ENCODE measurements at places on chromosomes 3 and 15.

DNA sequence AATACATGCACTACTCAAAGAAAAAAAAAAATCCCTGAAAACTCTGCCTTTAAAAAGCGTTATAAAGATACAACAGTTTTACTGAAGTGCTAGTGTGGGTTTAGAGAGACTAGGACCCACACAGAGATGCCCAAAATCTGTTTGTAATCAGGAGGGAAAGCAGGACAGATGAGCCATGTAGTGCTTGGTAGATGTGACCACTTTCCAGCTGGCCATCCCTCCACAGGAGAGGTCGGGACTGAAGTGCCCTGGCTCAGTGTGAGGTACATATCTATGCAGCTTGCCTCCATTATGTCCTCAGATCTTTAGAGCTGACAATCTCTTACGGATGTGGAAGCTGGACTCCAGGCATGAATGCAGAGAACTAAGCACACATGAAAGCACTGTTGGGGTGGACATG, 57.5 kb upstream of the NANOGP8 start:
- DNase-seq = no peak

DNA sequence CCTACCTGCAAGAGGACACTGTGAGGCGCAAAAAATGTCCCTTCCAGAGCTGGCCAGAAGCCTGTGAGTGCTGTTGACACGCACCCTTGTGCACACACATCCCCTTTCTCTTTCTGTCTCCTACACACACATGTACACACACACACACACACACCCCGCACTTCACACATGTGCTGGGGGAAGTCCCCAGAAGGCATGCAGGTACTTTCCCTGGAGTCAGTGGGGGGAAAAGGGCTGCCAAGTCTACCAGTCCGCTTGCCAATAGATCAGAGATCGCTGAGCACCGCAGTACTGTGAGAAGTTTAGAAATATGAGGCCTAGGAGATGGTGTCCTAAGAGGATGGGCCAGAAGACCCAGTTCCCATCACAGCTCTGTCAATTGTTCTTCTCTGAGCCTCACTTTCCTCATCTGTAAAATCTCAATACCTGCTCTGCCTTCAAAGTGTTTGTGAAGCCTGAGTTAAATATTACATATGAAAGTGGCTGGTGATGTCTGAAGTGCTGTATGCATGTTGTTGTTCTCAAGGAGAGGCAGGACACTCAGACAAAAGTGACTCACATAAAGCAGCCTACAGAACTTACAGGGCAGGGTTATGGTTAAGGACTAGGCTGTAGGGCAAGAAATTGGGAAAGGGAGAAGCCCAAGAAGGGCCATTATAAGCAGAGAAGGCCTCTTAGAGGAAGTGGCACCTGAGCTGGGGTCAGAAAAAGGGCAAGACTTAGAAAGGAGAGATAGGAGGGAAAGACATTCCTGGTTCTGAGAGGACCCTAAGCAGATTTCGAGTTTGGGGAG, 6.8 kb downstream of the IL17RE start:
- DNase-seq = no peak

GRCh38 chr15:83219026-83219425, 11.4 kb upstream of the HDGFL3 start:
- DNase-seq = no peak

DNA sequence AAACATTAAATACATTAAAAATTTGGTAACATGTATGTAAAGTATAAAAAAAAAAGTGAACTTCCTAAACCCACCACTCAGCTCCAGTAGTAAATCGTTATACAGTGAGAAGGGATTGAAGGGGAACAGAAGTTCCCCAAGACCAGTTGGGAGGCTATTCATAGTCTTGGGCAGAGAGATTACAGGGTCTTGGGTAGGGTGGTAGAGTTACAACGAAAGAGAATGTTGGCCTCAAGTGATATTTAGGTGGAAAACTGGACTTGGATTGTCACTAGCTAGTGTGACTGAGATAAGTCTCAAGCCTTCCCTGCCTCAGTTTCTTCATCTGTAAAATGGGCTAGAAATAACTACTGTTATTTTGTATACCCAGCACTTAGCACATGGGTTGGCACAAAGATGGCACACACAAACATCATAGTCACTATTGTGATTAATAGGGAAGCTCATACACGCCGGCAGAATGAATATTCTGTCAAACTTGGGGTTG, 431 bp upstream of the YEATS2 start:
- DNase-seq = no peak

- peak; percentile 64 for DNase-seq
Measured at GRCh38 chr15:90184786-90185704, 16.1 kb upstream of the SEMA4B start.

DNA sequence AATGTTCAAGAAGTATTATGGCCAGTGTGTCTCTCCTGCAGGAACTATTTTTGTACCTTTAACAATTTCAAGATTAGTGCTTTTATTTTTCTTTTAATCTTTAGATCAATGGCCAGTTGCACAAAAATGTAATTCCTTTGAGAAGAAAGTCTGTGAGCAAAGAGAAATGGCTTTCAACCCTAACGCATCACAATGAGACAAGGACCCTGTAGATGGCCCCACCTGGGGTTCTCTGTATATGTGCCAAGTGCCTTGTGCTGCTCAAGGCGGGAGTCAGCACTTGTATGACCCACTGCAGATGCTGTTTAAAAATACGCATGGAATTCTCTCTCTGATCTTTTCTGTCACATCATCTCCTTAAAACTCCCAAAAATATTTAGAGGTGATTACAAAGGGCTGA, 453.4 kb downstream of the OCA2 start:
- DNase-seq = no peak

GRCh38 chr3:100533176-100533575, 40.8 kb downstream of the TMEM45A start:
- DNase-seq = no peak

DNA sequence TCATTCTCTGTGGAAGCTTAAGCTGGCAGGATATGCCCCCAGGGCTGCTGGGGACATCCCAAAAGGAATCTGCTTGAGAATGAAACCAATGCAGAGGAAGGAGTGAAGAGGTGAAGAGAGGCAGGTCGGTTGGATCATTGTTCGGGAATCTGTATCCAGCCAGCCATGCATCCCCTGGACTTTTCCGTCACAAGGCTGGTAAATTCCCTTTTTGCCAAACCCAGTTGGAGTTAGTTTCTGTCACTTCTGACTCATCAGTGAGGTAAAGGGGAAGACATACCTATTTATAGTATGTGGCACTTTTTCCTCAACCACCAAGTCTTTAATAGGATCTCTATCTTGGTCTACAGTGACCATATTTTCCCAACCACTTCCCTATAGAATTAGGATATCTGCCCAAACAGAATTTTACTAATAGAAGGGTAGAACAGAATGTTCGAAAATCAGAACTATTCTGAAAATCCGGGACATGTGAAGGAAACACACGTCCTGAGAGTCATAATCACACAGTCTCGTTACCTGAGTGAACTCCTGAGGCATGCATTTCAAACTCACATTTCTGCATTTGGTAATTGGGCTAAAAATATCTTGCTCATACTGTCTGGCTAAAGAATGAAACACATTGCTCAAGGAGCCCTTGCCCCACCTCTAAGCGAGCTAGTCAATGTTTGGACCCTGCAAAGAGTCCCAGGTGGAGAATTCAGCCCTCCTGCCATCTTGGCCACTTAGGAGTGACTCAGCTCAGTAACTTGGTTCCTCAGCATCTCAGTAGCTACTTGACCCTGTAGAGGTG, 289.7 kb upstream of the ADAMTS9 start:
- DNase-seq = peak; percentile 97

- DNase-seq = no peak
Measured at GRCh38 chr3:152084441-152085158, 184.1 kb upstream of the MBNL1 start.

GRCh38 chr3:187836823-187837770, 91.8 kb upstream of the BCL6 start:
- no peak for DNase-seq

- no peak for DNase-seq
Measured at GRCh38 chr15:80754014-80754413, 25.2 kb upstream of the CEMIP start.

DNA sequence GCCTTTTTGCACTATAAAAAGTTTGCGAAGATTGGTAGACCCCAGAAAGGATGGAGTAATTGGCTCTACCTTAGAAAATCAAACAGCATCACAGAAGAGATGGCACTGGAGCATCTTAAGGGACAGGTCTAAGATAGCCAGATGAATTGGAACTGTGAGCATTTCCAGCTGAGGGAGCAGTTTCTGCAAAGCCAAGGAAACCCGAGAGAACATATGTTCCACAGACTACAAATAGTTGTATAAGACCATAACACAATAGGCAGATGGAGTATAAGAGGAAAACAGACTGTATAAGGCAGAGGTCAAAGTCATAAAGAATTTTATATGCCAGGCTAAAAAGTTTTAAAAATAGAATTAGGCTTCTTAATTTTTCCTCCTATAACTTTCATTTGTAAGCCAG, 46.0 kb downstream of the TSC22D2 start:
- no peak for DNase-seq

DNA sequence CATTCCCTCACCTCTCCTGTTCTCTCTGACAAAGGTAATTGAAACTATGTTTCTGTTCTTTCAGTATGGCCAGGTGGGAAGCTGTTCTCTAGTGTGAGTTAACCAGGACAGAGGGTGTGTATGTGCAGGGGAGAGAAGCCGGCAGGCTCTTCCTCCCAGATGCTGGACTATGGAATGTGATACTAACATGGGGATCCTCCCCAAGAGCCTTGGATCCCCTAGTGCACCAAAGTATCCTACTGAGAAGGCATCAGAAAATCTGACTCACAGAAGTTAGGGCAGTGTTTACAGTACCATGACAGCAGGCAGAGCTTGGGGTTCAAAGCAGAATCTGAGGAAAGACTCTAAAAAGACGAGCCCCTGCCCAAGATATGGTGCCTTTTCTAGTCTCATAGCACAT, 123.1 kb downstream of the APBA2 start:
- DNase-seq = no peak

DNA sequence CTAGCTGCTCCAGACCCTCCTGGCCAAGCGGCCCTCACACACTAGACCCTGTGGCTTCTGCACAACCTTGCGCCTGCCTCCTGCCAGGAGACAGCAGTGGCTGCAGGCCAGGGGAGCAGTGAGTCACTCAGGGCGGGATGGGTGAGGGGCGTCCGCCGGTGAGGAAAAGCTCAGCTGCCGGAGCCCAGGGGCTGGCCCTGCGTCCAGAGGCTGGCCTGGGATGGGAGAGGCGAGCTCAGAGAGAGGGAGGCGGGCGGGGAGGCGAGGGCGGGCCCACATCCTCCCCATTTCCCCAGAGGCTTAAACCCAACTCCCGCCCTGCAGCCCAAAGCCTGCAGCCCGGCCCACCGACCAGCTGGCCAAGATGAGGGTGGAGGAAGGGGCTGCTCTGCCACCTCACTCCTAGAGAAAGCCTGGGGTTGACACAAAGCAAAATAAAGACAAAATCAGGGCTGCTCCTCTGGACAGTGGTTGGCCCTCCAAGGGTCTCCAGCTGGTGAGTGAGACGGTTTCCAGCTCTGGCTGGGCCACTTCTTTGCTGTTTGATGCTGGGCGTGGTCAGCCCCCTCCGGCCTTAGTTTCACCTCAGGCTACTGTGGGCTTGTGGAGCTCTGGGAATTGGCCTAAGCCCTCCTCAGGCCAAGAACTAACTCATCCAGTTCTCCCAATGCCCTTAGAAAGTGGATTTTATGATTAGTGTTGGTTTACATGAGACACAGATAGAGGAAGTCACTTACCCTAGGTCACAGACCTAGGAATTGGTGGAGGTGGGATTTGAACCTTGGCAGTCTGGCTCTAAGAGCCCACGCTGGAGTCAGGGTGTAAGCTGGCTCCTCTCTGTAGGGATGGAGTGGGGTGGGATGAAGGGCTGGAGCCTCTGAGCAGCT, 50.6 kb downstream of the IQSEC1 start:
- no peak for DNase-seq

DNA sequence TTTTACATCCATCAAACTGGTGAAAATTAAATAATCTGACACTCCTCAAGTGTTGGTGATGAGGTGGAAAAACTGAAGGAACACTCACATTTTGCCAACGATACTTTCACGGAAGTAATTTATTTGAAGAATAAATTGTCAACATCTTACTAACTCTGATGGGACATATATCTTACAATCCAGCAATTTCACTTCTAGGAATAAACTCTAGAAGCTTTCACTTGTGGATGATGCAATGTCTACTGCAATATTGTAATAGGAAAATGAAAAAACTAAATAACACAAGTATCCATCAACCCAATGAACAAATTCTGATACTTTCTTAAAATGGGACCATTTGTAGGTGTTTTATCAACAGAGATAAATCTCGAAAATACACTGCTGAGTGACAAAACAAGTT, 16.2 kb upstream of the LIPC start:
- no peak for DNase-seq

DNA sequence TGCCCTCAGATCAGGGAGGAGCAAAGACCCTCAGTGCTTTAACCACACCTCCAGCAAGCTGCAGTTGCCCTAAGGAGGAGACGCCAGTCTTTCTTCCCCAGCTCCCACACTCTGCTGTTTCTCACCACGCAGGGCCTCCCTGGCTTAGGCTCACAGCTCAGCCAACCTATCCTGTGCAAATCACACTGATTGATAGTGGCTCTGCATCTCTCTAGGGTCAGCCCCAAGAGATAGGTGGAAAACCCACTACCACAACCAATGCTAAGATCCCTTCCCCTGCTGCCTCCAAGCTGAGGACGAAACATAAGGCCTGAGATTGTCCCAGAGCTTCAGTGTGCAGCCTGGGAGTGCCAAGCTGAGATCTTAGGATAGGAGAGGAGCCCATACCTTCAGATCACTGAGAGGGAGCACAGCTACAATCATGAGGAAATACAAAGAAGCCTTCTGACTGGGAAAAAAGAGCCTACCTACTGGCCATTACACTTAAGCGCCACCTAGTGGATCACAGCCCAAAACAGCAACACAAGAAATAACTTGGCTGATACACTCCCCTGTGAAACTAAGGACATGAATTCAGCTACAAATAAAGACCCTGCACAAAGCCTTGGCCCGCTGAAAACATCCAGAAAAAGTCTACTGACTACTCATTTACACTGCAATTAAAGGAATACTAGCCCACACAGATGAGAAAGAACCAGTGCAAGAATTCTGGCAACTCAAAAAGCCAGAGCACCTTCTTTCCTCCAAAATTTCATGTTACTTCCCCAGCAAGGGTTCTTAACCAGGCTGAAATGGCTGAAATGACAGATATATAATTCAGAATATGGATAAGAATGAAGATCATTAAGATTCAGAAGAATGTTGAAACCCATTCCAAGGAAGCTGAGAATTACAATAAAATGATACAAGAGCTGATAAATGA, 271.5 kb upstream of the DCBLD2 start:
- peak; percentile 81 for DNase-seq

GRCh38 chr3:50759015-50759414, 84.3 kb downstream of the DOCK3 start:
- no peak for DNase-seq
